ENCODE measurements at places on chromosomes 2 and 18.

GRCh38 chr2:121697108-121697631 lies 39.5 kb downstream of the NIFK start:
- no peak for DNase-seq

DNA sequence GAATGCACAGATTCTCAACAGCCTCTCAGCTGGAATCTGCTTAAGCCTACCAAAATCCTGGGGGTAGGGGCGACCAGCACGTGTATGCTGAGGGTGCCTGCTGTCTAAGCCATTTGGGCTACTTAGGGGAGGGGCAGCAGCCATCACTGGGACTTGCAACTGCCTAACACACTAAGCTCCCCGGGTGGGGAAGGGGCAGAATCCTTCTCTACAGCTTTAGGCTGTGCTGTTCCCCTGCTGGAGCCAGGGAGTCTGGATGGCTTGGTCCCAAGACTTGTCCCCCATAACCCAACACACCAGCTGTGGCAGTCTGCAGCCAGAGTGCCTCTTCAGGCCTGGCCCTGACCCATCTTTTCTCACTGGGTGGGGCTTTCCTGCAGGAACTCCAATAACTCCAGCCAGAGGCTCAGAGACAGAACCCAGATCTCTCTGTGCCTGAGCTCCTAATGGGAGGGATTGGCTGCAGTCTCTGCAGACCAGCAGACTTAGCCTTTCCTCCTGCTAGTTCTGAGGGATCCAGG lies 305.4 kb upstream of the RND3 start:
- DNase-seq: no peak

- DNase-seq: no peak
Measured at GRCh38 chr2:217208867-217209266, 349.0 kb upstream of the TNP1 start.

GRCh38 chr2:163157891-163158496 lies 319.4 kb upstream of the KCNH7 start:
- no peak for DNase-seq

DNA sequence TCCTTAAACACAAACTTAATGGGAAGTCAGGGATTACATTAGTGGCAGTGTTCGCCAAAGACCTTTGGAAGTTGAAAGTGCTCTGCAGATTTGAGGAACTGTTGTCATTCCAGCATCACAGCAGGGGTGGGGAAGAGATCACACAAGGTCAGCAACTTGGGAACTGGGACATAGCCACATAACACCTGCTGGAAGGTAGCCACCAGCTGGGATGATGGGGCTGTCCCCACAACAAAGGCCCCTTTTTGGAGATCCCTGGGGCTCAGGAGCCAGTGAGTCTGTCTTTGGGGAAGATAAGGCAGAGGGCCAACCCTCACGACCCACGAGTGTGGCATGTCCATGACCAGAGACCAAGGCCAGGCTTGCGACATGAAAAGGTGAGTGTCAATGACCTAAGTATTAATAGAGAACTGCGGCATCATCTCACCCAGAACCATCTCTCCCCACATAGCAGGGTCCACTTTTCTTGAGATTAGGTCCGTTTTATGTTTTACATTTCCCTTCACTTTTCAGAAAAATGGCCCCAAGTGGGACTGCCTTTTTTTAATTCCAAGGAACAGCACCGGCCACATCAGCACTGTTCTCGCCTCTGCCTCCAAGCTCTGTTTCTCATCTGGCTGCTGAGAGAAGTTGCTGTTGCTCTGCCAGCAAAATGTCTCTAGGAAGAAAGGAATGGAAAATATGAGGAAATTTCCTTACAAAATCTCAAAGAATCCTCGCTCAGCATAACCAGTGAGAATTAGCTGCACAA lies 106.9 kb downstream of the GFPT1 start:
- DNase-seq: no peak

- no peak for DNase-seq
Measured at GRCh38 chr2:237716011-237716410, 82.6 kb upstream of the RBM44 start.

DNA sequence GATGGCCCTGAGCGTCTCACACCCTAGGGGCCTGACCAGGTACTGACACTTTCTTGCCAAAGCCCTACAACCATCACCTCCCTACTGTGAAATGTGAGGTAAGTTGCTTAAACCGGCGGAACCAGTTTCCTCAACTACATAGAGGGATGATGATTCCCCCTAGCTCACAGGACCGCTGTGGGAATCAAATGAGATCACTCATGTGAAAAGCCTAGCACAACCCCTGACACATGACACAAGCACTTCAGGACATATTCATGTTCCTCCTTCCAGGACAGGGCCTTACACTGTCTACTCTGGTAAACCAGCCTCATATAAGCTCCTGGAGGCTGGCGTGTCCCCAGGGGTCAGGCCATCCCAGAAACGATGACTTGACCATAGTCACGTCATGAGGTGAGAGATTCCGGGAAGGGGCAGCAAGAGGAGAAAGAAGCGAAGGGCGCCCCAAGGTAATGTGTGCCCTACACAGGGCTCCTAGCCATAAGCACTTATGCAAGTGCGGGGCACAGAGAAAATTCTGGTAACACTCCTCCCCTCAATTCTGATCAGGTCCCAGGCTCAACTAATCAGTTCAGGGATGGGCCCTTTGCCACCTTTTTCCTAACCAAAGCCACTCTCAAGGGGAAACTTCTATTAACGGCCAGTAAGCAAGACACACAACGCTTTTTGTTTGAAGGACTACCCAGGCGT lies 49.5 kb downstream of the C2orf42 start:
- peak; percentile 69 for DNase-seq

- DNase-seq: no peak
Measured at GRCh38 chr18:58156516-58156915, 112.5 kb downstream of the NEDD4L start.

DNA sequence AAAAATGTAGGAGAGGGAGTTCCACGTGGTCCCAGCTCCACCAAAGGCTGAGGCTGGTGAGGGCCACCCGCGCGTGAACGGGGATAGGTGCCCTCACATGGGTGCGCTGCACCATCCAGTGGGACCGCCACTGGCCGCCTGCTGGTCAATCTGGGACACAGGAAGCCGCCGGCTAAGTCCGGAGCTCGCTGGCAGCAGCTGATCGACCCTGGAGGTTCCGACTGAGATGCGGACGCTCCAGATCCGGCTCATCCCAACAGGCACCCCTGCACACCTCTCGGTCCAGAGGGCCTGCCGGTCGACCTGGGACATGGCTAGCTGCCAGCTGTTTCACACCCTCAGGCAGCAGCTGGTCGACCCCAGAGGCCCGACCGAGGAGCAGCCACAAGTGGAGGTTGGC lies 116.5 kb upstream of the ANKRD30BL start:
- no peak for DNase-seq

DNA sequence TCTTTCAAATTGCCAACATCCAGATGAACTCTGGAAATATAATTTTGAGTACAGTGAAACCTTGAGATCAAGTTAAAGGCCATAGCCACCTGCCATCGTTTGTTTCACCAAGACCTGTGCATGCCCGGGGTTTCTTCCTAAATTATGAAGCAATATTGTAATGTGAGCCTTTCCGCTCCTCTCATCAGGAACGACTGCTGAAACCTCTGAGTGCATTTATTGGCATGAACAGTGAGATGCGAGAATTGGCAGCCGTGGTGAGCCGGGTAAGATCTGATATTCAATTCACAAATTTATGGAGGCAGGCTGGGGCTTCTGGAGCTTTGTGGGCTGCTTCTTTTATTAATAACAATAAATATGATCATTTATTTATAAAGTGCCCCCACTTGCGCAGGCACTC lies 27.7 kb upstream of the ELOA2 start:
- DNase-seq: no peak

DNA sequence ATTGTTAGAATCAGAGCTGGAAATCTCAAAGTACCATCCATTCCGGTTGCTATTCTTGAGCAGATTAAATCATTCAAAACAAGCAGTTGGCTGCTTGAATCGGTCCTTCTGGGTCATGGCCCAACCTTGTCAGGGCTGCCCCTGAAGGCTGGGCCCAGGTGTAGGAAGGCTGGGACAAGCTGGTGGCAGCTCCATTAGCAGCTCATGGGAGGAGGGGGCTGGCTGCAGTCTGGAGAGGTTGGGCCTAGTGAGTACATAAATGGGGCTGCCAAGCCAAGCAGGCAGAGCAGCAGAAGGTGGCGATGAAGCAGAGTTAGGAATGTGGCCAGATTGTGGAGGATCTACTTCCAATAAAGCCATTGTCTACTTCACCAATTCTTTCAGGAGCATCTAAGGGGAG lies 81.4 kb downstream of the ADCYAP1 start:
- DNase-seq: no peak

- DNase-seq: no peak
Measured at GRCh38 chr2:37849911-37850310, 75.2 kb upstream of the RMDN2 start.

GRCh38 chr18:28208268-28208667 lies 31.3 kb upstream of the CDH2 start:
- DNase-seq: no peak

DNA sequence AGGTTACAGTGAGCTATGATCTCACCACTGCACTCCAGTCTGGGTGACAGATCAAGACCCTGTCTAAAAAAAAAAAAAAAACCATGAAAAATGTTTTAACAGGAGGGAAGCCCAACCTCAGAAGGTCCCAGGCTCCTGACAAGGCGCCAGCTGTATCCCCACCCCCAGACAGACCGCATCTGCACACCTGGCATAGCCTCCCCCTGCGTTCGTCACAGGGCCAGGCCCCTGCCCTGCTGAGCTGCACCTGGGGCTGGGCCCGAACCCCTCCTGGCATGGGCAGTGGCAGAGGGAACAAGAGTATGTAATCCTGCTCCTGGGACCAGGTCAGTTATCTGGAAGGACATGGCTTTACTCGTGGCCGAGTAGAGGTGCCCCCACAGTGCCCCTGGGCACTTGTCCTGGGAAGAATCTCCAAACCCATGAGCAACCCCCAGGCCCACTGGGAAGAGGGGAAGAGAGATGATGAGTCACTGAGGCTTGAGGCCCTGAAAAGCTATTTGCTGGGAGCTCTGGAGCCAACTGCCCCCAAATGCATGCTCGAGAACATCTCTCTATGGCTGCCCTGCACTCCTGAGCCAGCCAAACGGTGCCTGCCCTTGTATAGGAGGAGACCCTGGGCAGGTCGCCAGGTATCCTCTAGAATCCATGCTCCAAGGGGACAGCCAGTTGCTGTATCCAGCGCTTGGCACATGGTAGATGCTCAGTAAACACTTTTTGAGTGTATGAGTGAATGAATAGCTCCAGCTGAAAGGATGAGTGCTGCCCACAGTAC lies 265.5 kb downstream of the ATAD2B start:
- no peak for DNase-seq

- DNase-seq: no peak
Measured at GRCh38 chr2:168047091-168047690, 200.2 kb downstream of the STK39 start.

GRCh38 chr18:59208602-59209125 lies 11.3 kb upstream of the GRP start:
- DNase-seq: no peak

- DNase-seq: no peak
Measured at GRCh38 chr2:42168459-42169099, 574 bp upstream of the EML4 start.

- no peak for DNase-seq
Measured at GRCh38 chr2:183511154-183511553, 386.9 kb downstream of the NUP35 start.

- DNase-seq: no peak
Measured at GRCh38 chr2:8289111-8289510, 392.7 kb upstream of the ID2 start.

GRCh38 chr18:68699043-68699442 lies 15.9 kb downstream of the TMX3 start:
- DNase-seq: no peak

DNA sequence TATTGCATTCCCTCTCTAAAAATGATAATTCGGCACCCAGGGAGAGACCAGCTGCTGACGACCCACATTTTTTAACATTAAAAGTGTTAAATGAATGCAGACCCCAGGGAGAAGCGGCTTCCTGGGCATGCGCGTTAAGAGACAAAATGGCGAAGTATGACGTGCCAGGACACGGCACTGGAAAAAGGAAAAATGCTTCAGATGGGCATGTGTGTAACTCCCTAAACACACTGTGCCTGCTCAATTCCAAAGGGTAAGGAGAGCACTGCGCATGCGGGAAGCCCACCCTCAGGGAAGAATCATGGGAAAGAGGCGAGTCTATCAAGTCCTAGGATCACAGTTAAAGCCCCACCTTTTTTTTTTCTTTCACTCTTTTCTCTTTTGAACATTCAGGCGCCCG lies 58.1 kb downstream of the CYP26B1 start:
- no peak for DNase-seq

GRCh38 chr18:63131106-63131958 lies 188.2 kb downstream of the BCL2 start:
- no peak for DNase-seq

GRCh38 chr2:209721497-209721896 lies 50.1 kb upstream of the UNC80 start:
- no peak for DNase-seq

- DNase-seq: no peak
Measured at GRCh38 chr2:223846515-223846914, 9.1 kb upstream of the AP1S3 start.

GRCh38 chr2:233227346-233227978 lies 24.0 kb upstream of the ATG16L1 start:
- no peak for DNase-seq

DNA sequence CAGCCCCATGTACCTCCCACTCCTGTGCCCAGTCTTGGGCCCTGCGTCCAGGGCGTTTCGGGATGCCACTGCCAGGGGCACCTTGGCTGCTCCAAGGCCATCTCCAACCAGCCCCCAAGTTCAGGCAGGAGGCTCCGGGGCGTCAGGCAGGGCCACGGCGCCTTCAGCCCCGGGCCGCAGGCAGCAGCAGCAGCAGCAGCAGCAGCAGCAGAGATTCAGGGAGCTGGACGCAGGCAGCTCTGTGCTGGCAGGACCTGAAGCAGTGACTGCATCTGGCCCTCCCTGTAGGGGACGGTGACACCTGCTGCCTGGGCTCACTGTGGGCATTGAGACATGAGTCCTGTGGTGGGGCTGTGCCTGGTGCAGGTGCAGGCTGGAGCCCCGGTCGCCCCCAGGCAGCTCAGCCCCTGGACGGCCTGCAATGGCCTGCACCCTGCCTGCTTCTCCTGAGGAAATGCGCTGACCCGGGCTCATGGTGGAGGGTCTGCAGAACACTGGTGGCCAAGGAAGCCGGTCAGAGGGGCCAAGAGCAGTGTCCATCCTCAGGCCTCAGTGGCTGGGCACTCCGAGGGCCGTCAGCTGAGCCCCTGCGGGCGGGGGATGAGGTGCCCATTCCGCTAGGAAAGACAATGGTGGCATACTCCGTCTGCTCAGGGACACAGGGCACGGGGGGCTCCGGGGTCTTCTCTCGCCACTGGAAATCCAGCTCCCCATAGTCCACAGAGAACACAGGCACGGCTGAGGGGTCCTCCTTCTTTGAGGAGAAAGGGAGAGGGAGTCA lies 8.0 kb downstream of the PDCD1 start:
- DNase-seq: no peak

GRCh38 chr2:156405586-156405985 lies 30.6 kb upstream of the GPD2 start:
- no peak for DNase-seq

GRCh38 chr2:94994063-94994913 lies 31.2 kb upstream of the MAL start:
- no peak for DNase-seq

Measured in NCI-H1417 treated with DMSO at 0.1 percent for 48 hours (cell line).